ENCODE measurements at places on chromosomes 6 and 20.
A peak's percentile ranks its signal among the peaks of the same experiment; 100 is the strongest.

- DNase-seq: no peak
Observed at GRCh38 chr20:1741309-1742048, 83.9 kb upstream of the SIRPG start.

GRCh38 chr6:150575836-150576235 is 23.8 kb upstream of the PLEKHG1 start:
- DNase-seq: no peak

GRCh38 chr6:169323221-169323620 is 69.6 kb upstream of the THBS2 start:
- DNase-seq: no peak

- DNase-seq: no peak
Observed at GRCh38 chr20:53195876-53196610, 223.9 kb downstream of the TSHZ2 start.

- DNase-seq: no peak
Observed at GRCh38 chr6:13579911-13580310, 5.5 kb downstream of the SIRT5 start.

GRCh38 chr20:31716818-31717477 is 5.7 kb downstream of the BCL2L1 start:
- DNase-seq: no peak

DNA sequence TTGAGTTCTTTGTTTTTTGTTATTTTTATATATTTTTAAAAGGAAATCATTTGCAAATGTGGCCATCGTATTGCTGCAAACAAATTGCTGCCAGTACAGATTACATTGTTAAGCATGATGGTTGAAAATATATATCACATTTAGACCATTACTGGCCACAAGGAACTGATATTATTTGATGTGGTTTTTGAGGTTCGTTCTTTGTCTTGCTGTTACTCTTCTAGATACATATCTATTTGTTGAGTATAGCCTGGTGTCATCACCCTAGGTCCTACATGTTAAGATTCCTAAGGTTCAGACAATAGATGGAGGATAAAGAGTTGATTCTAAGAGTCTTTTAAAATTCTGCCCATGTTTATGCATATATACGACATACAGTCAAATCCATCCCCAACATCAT is 306.0 kb downstream of the FARS2 start:
- no peak for DNase-seq

GRCh38 chr6:128062882-128063603 is 162.2 kb upstream of the THEMIS start:
- DNase-seq: no peak

- no peak for DNase-seq
Observed at GRCh38 chr6:38801305-38801704, 86.2 kb downstream of the DNAH8 start.

DNA sequence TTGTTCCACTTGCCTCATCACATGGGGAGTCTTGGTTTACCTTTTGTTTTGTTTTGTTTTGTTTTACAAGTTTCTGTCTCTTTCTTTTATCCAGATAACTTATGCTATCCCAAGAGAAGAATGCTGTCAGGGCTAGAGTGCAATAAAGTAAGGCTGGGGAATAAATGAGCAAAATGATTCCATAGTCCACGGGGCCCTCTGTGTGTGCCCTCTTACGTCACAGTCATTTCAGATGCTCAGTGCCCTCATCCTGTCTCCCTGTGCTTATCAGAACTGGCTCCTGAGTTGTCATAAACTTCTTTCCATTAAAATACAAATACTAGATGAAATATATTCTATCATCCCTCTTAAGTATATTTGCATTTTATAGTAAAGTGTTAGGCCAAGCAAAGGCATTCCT is 30.8 kb upstream of the ENPP1 start:
- DNase-seq: no peak

DNA sequence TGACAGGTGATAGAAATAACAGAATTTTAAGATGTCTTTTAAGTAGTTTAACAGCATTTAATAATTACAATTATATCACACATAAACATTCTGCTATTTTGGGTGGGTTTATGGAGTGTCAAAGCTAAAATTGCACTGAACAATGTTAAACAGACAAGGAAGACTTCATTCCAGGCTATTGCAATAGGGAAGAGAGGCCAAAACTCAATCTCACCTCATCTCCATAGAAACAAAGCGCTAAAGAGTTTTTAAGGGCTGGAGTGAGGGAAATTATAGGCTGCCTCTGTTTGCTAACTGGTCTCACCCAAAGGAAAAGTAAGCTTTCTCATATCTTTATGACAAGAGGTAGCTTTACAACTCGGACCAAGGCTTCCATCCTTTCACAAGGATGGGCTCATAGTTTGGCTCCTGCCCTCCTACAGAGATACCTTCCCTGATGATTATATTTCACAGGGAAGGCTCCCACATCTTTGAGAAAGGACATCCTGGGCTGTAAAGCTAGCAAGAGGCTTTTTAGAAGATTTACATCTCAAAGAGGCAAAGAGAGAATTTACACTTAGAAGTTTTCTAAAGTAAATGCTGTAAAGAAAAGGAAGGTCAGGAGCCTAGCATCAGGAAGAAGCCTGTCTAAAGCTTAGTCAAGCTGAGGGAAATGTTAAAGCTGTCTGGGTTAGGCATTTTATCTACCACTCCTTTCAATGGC is 350.2 kb upstream of the IMPG1 start:
- no peak for DNase-seq

DNA sequence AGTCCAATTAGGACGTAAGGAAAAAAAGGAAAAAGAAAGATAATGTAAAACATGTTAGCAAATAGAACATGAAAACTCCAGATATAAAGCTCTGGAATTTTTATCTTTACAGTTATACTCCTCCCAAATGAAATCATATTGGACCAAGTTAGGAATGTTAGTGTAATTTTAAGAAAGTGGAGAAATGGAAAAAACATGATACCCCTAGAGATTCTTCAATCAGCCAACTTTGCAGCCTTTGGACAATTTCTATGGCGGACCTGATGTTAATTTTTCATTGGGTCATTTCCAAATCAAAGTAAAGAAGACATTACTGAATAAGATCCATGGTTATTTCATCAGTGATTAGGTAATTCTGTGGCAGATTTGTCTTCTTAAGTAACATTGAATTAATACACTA is 748.7 kb downstream of the RFPL4B start:
- no peak for DNase-seq

DNA sequence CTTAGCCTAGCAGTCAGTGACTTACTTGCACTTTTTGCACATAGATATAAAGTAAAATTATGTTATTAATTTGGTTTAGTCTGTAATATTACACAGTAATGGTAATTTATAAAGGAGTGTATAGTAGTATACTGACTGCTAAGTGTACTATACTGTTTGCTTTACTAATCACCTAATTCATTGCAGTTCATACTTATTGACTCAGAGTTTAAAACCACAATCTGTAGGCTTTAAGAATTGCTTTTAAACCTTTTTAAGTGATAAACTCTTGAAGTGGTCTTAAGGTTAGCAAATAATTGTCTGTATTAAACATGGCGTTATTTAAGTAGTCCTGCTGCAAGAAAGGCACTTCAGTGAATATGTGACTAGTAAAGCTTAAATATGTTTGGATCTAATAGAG is 151.5 kb downstream of the QKI start:
- no peak for DNase-seq

- DNase-seq: no peak
Observed at GRCh38 chr20:51128198-51128597, 105.3 kb upstream of the KCNG1 start.

DNA sequence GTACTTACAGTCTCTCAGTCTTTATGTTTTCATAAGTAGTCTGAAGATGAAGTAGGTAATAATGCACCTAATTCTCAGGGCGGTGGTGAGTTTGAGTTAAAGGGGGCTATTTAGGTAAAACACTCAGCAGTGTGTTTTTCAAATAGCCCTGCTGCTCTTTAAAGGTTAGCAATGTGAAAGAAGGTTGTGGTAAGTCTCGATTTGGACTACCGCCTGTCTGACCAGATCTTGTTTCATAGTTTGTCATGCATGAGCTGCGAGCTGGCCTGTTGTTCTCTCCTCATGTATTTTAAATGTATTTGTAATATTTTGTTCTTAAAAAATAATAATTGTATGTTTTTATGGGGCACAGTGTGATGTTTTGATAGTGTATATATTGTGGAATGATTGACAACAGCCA is 340.2 kb downstream of the DHX35 start:
- no peak for DNase-seq

DNA sequence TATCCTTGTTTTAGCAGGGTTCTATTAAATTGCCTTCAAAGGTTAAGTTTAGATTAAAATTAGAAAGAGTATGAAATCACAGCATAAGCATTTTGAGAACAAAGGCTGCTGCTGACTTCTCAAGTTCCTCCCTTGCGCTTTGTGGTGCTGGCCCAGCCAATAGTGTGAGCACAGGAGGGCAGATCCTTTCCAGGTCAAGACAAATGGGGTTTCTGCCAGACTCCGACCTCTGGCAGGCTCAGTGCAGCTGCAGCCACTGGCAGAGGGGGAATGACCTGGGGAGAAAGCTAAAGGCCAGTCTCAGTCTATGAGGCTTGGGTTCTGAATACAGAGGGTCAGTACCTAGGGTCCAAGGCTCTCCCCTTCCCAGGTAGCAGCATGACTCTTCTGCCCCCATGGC is 27.0 kb downstream of the CLIC5 start:
- no peak for DNase-seq

DNA sequence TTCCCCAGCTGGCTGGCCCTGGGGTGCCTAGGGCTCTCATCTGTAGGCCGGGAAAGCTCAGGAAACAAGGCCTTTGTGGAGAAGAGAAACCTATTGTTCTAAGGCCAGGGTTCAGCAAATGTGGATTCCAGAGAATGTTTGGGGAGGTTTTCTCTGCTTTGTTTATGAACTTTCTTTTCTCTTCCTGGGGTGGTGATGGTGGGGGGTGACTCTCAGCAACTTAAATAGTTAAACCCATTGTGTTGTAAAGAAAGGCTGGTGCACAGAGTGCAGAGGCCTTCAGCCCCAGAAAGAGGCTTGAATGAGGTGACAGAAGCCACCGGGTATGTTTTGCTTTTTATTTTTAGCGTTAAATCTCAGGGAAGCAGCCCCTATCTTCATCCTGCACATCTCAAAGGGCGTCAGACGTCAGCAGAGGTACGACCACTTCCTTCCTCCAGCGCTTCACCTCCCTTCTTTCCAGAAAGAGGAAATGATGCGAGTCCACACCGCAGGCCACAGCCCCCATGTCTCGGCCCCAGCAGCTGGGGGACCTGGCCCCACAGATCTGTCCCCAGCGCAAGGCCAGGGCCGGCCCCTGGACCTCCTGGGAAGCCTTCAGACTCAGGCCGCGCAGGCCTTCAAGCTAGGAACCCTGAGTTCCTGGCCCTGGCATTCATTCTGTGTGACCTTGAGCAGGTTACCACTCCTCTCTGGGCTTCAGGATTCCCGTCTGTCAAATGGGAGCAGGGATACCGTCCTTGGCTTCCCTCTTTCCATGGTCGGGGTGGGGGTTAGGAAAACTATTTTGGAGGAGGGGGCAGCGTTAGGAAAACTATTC is 605 bp upstream of the PPP1R16B start:
- DNase-seq: peak; percentile 84

GRCh38 chr6:169220068-169220964 is 33.3 kb downstream of the THBS2 start:
- DNase-seq: no peak

DNA sequence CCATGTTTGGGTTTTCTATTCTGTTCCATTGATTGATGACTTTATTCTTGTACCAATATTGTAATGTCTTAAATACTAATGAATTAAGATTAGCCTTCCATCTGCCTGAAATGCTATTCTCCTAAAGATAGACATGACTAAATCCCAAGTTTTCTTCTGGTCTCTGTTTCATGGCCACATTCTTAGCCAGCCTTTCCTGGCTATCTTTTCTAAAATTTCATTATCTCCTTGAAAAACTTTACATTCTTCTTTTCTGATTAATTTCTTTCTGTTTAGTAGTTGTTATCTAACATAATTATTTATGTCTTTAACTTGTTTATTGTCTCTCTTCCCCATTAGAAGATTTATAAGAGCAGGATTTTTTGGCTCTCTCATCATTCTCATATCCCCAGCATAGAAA is 4.4 kb upstream of the PRIM2 start:
- DNase-seq: no peak

DNA sequence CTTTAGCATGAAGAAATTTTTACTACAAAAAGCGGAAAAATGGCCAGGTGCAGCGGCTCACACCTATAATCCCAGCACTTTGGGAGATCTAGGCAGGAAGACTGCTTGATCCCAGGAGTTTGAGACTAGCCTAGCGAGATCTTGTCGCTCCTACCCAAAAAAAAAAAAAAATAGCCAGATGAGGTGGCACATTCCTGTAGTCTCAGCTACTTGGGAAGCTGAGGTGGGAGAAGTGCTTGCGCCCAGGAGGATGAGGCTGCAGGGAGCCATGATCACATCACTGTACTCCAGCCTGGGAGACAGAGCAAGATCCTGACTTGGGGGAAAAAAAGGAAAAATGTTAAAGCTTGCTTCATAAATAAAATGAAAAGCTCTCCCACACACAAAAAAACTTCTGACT is 14.5 kb downstream of the NUDT3 start:
- no peak for DNase-seq

DNA sequence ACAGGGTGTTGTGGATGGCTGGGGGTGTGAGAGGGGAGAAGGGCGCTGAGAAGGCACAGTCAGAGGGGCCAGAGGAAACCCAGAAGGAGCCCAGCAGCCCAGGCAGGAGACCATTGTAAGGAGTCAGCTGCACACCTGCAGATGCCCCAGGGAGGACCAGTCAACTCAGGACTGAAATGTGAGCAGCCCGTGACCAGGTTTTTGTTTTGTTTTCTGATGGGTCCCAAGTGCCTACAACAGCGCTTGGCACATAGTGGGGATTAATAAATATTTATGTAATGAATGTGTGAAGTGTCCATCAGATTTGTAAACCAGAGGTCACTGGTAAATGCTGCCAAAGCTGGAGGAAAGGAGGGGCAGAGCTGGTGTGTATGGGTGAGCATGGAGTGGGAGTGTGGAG is 30.2 kb downstream of the TRAM2 start:
- DNase-seq: no peak

- no peak for DNase-seq
Observed at GRCh38 chr6:122454673-122455072, 16.9 kb downstream of the SERINC1 start.

- no peak for DNase-seq
Observed at GRCh38 chr20:56447227-56447626, 21.2 kb upstream of the RTF2 start.

DNA sequence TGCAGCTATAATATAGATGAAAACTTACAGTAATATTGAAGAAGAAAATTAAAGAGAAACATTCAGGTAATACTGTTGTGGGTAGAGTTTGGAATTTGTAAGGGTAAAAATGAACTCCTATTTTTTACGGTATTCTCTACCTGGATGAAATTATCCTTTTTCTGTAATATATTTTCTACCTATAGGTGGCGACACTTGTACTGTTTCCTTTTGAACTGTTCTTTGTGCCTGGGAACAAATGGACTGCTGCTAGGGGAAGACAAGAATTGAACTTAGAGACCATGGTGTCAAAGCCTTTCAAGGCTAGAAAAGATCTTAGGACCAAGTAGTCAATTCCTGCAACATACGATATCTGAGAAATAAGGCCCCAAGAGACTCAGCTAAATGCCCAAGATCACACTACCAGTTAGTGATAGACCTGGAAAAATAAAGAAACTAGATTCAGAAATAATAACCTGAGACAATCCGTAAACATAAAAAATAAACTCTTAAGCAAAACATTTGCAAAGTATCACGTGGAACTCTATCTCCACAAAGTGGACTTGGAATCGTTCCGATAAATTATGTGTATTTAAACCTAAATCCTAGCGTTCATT is 383.8 kb downstream of the TFAP2A start:
- DNase-seq: no peak
